ENCODE measurements at places on chromosomes 2 and 18.

DNA sequence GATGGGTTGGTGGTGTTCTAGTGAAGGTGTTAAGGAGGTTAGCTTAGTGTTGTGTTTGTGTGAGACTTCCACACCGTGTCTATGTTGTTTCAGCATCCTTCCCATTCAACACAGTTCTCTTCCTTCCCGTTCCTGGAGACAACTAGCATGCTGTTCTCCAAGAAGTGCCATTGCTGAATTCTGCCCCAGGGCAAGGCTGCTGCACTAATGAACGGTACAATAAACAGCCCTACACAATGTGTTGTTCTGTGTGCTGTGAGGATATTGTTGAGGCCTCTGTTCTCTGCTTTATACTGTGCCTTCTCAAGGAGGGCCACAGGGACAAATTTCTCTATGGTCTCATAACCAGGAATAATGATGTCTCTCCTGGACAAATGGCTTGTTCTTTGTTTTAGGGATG lies 39.8 kb upstream of the ZEB2 start:
- DNase-seq: no peak

GRCh38 chr18:9428862-9429661 lies 46.3 kb upstream of the RALBP1 start:
- DNase-seq: no peak

- DNase-seq: no peak
These were observed 43.5 kb downstream of the SMCHD1 start for GRCh38 chr18:2699001-2699400.

DNA sequence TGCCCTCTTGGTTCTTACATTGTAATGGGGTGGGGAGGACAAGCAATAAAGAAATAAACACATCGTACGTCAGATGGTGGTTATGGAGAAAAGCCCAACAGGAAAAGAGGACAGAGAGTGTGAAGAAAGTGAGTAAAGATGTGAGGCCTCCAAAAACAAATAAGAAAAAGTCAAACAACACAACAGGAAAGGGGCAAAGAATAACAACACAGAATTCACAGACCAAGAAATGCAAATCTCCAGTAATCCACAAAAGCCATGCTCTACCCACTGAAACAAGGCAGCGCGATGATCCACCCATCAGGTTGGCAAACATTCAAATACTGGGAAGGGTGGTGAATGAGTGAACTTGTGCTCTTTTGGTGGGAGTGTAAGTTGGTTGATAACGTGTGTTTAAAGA lies 16.7 kb upstream of the DUSP2 start:
- no peak for DNase-seq

DNA sequence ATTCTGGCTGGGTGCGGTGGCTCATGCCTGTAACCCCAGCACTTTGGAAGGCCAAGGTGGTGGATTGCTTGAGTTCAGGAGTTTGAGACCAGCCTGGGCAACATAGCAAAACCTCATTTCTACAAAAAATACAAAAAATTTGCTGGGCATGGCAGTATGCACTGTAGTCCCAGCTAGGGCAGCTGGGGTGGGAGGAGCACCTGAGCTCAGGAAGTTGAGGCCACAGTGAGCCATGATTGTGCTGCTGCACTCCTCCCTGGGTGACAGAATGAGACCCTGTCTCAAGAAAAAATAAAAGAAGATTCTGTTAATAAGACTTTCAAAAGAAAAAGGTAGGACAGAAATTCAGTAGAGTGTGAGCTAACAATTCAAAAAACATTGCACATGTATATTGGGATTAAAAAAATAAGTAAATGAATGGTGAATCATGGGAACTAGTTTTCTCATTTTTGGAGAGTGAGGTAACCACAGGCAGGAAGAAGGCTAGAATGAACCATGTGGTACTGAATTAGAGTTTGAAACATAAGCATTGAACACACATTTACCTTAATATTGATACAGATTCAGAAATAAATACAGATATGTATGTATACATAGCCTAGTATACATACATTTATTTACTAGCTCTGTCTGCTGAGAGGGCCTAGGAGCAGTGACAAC lies 53.5 kb downstream of the NCOA1 start:
- no peak for DNase-seq

GRCh38 chr2:134401789-134402188 lies 147.9 kb downstream of the MGAT5 start:
- DNase-seq: no peak

GRCh38 chr2:84996909-84997308 lies 25.9 kb downstream of the KCMF1 start:
- no peak for DNase-seq

GRCh38 chr18:76721207-76721996 lies 101.0 kb upstream of the ZNF236 start:
- peak; percentile 24 for DNase-seq

GRCh38 chr18:75341897-75342296 lies 85.6 kb downstream of the SMIM21 start:
- no peak for DNase-seq

- DNase-seq: no peak
These were observed 6.5 kb downstream of the NAGK start for GRCh38 chr2:71074893-71075395.

GRCh38 chr2:181628590-181629585 lies 28.0 kb downstream of the CERKL start:
- no peak for DNase-seq

GRCh38 chr2:20565101-20565622 lies 85.7 kb downstream of the HS1BP3 start:
- no peak for DNase-seq

GRCh38 chr18:3384664-3385563 lies 65.1 kb upstream of the TGIF1 start:
- DNase-seq: no peak

- no peak for DNase-seq
These were observed 376.4 kb upstream of the RAB12 start for GRCh38 chr18:8232791-8233190.

DNA sequence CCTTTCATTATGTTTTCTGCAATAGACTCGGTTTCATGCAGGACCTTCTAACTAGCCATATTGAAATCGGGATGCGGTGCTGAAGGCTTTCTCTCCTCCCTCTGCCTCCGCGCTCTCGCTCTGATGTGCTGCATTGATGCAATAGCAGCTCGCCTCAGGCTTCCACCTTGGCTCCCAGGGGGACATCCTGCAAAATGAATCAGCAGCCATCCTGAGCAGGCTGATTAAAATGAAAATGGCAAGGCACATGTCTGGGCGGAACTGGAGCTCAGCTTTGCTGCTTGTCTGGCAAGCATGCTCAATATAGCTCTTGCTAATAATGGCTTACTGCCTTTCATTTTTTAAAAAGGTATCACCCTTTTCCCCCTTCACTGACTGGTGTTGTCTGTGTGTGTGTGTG lies 806 bp upstream of the MYT1L start:
- DNase-seq: no peak

GRCh38 chr2:192546565-192546964 lies 351.8 kb upstream of the TMEFF2 start:
- DNase-seq: no peak

GRCh38 chr2:215269397-215270117 lies 42.3 kb upstream of the ATIC start:
- DNase-seq: peak; percentile 9

DNA sequence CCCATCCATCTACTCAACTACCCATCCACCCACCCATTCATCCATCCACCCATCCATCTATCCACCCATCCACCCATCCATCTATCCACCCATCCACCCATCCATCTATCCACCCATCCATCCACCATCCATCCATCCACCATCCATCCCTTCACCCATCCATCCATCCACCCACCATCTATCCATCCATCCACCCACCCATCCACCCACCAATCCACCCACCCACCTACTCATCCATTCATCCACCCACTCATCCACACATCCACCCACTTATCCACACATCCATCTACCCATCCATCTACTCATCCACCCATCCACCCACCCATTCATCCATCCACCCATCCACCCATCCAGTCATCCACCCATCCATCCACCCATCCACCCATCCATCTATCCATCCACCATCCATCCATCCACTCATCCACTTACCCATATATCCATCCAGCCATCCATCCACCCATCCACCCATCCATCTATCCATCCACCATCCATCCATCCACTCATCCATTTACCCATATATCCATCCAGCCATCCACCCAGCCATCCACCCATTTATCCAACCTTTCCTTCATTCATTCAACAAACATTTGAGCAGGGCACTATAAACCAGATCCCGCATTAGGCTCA lies 2.1 kb upstream of the NGEF start:
- no peak for DNase-seq

DNA sequence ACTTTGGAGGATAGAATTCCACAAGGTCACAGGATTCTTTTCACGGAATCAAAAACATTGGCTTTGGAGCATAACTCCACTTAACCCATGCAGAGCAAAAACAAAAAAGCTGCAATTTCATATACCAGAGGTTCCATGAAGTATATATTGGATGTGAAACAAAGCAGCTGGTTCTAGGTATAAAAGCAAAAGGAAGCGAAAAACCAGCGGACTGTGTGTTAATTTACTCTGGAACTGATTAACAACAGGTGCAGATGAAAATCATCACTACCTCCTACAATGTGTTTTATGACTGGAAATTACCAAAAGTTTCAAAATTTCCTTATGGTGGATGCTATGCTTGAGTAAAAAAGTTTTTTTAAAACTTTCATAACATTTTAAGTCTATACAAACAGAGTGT lies 54.4 kb upstream of the LINC00305 start:
- no peak for DNase-seq

GRCh38 chr18:11719050-11719449 lies 30.0 kb downstream of the GNAL start:
- DNase-seq: no peak

- DNase-seq: no peak
These were observed 60.3 kb upstream of the CREB1 start for GRCh38 chr2:207469451-207469850.

DNA sequence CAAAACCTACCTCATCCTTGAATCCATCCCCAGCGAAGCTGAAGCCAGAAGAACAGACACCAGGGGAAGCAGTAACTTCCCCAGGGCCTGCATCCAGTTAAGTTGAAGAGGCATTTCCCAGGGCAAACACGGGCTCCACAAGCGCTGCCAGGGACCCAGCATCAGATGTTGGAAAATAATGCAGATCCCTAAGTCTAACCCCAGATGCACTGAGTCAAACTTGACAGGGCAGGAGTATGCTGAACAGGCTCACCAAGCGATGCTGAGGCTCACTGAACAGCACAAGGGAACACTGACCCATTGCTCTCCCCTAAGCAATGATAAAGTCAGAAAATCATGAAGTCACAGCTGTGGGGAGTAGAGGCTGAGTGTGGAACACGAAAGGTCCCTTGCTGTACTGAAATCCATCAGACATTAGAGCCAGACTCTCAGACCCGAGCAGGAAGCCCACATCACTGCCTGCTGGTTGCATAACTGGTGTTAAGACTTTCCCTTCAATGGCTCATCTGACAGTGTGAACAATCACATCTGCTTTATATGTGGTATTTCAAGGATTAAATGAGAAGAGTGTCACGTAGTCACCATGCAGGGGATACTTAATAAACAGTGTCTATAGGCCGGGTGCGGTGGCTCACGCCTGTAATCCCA lies 36.2 kb downstream of the TNS1 start:
- no peak for DNase-seq

DNA sequence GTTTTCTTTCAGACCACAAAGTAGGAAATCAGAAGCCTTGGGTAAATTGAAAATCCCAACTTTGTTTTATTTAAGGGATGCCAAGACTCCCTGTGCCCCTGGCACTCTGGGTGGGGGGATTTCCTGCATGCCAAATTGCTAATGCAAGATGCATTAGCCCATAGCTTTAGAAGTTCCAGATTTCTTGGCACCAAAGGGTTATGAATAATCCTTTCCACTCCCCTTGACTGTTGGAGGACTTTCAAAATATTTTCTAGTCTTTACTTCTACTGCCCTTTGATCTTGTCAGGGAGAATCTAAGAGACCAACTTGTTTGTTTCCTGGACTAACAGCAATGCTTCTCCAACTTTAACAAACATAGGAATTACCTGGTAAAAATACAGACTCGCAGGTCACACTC lies 81.8 kb upstream of the TGIF1 start:
- no peak for DNase-seq

All from T-helper 22 cell (primary cell).